DMS79 (cell line): ENCODE measurements at places on chromosomes 1 and 21.

- no peak for DNase-seq
Observed at GRCh38 chr1:204376919-204377799, 17.4 kb upstream of the PLEKHA6 start.

- DNase-seq = no peak
Observed at GRCh38 chr1:94039514-94039870, 81.5 kb downstream of the ABCA4 start.

- no peak for DNase-seq
Observed at GRCh38 chr1:53107570-53108322, 34.7 kb downstream of the SLC1A7 start.

- DNase-seq = no peak
Observed at GRCh38 chr21:17539323-17539722, 26.5 kb downstream of the CXADR start.

GRCh38 chr1:40075266-40075665 is 21.8 kb downstream of the PPT1 start:
- DNase-seq = no peak

GRCh38 chr1:184393962-184394361 is 7.1 kb downstream of the C1orf21 start:
- DNase-seq = no peak
